ENCODE measurements at places on chromosomes 5 and 9.

- no peak for DNase-seq
These were observed 46.2 kb downstream of the TENT4A start for GRCh38 chr5:6759401-6759800.

DNA sequence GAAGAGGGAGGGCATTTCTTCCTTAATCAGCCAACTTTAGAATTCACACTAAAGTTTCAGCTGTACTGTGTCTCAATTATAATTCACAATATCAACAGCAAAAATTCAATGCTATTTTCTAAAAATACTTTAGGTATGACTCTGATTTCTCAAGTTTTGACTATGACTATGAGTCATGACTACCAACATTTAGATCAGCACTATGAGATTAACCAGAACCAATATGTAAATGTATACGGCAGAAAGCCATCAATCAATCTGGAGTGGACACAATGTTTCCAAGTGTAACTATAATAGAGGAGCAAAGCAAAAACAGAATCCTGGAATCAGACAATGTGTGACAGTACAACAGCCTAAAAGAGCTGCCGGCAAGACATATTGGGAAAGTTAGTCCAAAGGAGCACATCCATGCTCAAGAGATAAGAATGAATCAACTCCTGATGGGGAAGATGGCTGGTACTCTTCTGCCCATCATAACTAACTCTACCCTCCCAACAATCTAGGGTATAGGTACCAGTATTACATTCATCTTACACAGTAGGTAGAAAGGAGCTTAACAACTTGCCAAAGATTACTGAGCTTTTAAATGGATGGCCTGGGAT is 294.4 kb downstream of the SEMA5A start:
- DNase-seq, result no peak

GRCh38 chr9:708551-709432 is 132.7 kb upstream of the DMRT1 start:
- no peak for DNase-seq

GRCh38 chr5:87390576-87391199 is 22.0 kb downstream of the CCNH start:
- DNase-seq, result no peak

- no peak for DNase-seq
These were observed 157.2 kb upstream of the ATP10B start for GRCh38 chr5:161009194-161009593.

GRCh38 chr5:9209846-9210492 is 335.9 kb downstream of the SEMA5A start:
- DNase-seq, result no peak

DNA sequence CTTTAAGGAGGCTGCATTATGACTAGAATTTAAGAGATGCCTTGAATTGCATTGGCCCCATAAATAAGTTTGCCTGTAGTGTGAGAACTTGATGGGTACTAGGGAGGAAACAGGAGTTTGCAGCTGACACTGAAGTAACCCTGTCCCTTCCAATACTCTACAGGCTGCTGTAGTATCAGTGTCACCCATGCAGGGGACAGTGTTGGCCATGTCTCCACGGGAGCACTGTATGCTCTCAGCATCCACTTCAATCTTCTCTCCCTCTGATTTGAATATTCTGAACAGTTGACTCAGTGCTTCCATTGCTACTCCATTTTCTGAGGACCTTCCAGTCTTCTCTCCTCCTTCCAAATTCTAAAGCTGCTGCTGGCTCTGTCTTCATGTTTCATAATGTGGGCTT is 11.4 kb upstream of the IFNA14 start:
- no peak for DNase-seq

GRCh38 chr9:19879062-19879461 is 90.2 kb upstream of the SLC24A2 start:
- no peak for DNase-seq

- DNase-seq, result no peak
These were observed 14.8 kb upstream of the COL5A1 start for GRCh38 chr9:134626571-134627416.

DNA sequence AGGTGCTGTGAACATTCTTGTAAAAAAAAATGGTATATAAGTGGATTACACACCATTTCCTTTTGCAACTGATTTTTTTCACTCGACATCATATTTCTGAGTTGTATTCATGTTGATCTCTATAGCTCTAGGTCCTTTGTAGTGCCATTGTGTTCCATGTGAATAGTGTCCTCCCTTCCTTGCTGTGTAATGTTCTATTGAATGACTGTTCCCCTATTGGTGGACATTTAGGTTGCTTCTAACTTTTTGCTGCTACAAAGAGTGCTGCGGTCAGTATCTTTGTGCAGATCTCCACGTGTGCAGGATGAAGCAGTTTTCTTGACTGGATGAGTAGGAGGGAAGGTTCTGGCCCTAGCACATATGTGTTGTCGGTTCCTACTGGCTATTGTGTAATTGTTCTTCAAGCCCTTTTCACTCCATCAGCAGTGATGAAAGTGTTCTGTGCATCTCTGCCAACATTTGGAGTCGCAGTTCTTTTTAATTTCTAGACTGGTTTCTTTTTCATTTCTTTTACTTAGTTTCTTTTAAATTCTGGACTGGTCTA is 20.2 kb downstream of the DAB2IP start:
- no peak for DNase-seq

DNA sequence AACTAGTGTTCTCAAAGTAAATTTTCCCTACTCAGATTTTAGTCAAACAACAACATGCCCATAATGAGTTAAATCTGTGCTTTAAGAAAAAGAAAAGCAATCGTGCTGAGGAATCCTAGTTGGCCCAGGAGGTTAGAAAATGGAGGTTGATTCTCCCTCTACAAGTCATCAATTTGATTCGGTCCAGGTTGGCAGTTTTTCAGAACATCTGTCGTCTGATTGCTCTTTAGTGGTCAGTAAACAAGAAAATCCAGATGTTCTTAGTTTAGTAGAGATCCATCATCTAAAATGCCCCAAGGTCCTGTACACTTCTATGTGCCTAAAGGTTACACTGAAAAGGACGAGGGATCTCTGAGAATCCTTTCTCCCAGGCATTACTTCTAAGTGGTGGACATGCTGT is 659.2 kb downstream of the MTRR start:
- no peak for DNase-seq

DNA sequence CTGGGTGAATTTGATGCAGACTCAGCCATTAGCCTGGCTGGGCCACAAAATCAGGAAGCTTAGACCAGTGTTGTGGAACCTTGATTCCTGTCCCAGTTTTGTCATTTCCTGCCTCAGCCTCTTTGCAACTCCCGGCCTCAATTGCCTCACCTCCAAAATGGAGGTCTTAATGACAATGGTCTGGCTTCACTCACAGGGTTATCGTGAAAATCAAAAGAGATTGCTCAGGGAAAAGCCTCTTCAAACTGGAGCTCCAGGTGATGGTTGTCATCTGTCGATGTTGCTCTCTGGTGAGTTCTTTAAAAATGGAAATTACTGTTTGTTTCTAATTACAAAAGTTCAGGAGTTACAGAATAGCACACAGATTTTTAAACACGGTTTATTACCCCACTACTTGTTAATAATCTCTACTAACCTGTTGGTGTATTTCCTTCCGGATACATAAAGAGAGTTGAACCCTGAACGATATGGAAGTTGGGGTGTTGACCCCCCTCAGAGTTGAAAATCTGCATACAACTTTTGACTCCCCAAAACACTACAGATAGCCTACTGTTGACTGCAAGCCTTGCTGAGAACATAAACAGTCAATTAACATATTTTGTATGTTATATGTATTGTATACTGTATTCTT is 109.9 kb upstream of the CPEB4 start:
- no peak for DNase-seq

DNA sequence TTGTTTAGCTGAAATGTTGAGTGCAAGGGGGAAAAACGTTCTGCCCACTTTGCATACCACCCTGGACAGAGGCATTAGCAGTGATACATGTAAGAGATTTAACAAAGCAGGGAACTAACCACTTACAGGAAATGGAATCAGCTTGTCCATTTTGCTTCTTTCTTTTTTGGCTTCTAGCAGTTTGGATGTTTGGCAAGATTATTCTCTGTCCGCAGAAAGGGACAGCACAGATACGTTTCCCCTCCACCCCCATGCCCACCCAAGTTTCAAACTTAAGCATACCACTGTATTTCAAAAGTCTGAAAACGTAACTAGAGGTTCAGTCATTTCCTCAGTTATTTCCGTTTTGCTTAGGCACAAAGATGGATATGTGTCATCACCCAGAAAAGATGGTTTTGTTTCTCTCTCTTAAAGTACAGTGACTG is 118.4 kb downstream of the GDNF start:
- DNase-seq, result no peak

GRCh38 chr5:22372376-22372775 is 480.8 kb downstream of the CDH12 start:
- DNase-seq, result no peak

DNA sequence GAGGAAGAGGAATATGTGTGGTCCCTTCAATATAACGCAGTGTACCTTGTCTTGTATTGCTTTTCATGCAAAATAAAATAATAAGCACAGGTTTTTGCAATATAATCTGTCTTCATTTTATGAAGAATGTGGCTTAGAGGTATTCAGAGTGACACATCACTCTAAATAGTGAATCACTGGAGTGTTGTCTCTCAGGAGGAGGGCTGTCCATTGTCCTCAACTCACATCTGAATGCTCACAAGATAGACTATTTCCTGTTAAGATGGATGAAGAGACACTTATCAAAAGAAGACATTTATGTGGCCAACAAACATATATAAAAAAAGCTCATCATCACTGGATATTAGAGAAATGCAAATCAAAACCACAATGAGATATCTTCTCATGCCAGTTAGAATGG is 1147.5 kb upstream of the C9orf72 start:
- no peak for DNase-seq

DNA sequence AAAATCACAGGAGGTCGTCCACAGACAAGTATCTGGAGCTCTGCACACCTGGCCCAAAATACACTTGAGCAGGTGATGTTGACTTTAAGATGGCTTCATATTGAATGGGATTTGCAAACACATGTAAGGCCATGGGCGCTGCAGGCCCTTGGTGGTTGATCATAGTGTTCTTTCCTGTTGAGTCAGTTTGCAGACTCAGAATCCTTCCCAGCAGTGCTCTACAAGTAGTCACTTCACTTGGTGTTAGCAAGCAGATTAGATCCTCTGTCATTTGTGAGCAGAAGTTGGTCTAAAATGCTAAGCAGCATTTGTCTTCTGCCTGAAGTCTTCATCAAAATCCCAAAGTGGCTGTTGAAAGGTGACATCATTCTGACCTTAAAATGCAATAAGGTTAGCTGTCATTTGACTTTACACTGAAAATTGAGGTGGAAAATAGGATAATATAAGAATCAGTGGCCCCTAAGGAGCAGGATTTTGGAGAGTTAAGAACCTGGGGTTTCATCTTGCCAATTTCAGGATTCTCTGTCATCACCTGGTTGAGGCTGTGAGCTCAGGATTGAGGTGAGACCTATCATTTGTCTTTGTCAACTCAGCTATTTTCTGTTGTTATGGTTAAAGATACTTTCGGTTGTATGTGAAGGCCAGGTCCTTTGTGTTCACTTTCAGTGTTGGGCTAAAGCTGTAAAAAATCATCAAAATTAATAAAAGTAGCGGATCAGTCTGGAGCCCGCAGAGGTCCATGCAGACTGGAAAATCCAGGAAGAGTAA is 114.5 kb downstream of the LRRC70 start:
- no peak for DNase-seq

- no peak for DNase-seq
These were observed 9.1 kb upstream of the TRIO start for GRCh38 chr5:14134083-14134482.

DNA sequence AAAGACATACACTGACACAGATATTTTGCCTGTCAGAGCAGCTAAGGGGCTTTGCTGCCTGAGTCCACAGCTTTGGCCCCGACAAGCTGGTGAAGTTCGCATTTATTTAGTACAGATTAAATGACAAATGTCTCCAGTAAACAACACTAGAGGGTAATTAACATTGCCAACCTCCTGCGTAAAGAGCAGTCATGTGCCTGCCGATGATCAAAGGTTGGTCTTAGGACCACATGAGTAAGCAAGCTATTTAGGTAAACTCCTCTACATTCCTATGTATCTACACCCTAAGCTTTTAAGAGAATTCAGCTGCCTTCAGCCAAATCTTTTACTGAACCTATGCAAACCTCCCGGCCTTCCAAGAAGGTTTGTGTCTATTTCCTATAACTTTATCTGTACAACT is 73.0 kb upstream of the PJA2 start:
- DNase-seq, result no peak

GRCh38 chr5:84564321-84565075 is 179.8 kb upstream of the EDIL3 start:
- DNase-seq, result no peak

DNA sequence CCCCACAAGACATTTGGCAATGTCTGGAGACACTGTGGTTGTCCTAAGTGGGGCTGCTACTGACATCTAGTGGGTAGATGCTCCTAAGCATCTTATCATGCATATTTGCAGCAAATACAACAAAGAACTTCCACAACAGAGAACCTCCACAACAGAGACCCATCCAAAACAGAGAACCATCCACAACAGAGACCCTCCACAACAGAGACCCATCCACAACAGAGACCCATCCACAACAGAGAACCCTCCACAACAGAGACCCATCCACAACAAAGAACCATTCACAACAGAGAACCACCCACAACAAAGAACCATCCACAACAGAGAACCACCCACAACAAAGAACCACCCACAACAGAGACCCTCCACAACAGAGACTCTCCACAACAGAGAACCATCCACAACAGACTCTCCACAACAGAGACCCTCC is 32.8 kb downstream of the ARPC5L start:
- DNase-seq, result no peak

DNA sequence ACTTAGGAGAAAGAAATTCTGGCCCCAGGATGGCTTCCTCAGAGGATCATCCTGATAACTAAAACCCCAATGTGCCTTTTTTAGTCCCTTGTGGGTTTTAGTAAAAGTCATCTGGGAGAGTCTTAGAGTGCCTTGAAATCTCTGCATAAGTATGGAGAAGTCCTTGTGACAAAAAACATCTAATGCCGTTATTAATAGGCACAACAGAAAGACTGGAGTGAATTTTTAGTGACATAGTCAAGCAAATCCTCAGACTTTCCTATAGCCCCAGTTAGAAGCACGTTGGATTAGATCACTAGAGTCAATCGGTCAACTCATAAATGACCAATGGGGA is 108.2 kb upstream of the MPDZ start:
- no peak for DNase-seq

GRCh38 chr9:127554966-127555839 is 56.9 kb upstream of the STXBP1 start:
- no peak for DNase-seq

DNA sequence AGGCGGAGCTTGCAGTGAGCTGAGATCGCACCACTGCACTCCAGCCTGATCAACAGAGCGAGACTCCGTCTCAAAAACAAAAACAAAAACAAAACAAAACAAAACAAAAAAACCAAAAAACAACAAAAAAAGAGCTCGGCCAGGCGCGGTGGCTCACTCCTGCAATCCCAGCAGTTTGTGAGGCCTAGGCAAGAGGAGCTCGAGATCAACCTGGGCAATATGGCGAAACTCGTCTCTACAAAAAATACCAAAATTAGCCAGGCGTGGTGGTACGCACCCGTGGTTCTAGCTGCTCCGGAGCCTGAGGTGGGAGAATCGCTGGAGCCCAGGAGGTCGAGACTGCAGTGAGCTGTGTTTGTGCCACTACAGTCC is 20.2 kb downstream of the TRIM7 start:
- no peak for DNase-seq
